ENCODE measurements at places on chromosomes 1 and 21.

- no peak for DNase-seq
Observed at GRCh38 chr1:244807138-244807537, 28.3 kb upstream of the COX20 start.

DNA sequence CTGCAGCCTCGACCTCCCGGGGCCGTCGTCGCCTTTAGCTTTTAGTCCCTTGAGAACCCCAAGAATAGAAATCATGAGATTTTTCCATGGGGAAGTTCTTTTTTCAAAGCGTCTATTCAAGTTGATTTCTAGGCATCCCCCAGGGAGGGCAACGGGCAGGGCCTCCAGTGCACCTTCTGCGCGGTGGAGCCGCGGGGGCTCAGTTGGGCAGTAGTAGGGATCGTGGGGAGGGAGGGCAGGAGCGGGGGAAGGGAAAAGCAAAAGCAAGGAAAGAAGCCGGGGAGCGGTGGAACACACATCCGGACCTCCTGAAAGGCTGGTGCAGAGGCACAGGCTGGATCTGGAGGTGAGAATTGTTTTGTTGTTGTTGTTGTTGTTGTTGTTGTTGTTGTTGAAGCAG is 103.4 kb downstream of the PPIAL4G start:
- DNase-seq = no peak

- DNase-seq = no peak
Observed at GRCh38 chr1:98188774-98189173, 267.9 kb upstream of the DPYD start.

- DNase-seq = no peak
Observed at GRCh38 chr1:186654741-186655140, 25.5 kb downstream of the PTGS2 start.

All from amniotic stem cell (primary cell).